NCI-H1048 (cell line): ENCODE measurements at places on chromosomes 5 and 9.

GRCh38 chr5:96629774-96630173 lies 32.4 kb upstream of the CAST start:
- no peak for DNase-seq

DNA sequence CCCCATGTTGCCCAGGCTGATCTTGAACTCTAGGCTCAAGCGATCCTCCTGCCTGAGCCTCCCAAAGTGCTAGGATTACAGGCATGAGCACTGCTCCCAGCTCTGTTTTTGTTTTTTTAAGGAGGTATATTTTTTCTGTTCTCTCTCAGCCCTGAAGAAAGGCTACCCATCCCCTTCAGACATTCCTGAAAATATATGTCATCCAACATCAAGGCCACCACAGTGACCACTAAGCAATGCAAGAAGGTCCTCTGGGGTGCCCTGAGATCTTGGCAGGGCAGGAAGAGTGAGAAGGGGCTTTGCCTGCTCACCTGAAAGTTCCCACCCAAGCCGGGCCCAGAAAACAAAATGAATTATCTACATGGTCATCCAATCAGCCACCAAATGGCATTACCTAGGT lies 47.8 kb upstream of the IL17B start:
- no peak for DNase-seq

GRCh38 chr9:109652112-109652511 lies 127.9 kb upstream of the PALM2AKAP2 start:
- DNase-seq, result no peak

GRCh38 chr9:110334871-110335270 lies 2.8 kb downstream of the TXNDC8 start:
- DNase-seq, result no peak

DNA sequence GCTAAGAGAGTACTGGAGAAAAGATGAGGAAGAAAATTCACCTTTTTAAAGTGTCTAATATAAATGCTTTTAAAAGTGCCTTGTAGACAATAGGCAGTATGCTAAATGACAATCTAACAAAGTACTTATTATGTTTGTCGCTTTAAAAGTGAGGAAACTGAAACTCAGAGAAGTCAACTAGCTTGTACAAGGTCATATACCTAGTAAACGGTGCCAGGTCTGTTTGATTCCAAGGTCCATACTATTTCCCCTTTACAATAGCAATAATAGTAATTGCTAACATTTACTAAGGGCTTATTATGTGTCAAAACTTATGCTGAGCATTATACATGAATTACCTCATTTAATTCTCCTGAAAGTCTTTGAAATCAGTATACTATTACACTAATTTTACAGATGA lies 328.6 kb upstream of the SLC24A2 start:
- DNase-seq, result no peak

GRCh38 chr5:88805151-88805784 lies 77.7 kb downstream of the MEF2C start:
- DNase-seq, result no peak

- no peak for DNase-seq
These were observed 13.4 kb upstream of the PCSK5 start for GRCh38 chr9:75876999-75877640.

GRCh38 chr5:1480217-1480616 lies 35.0 kb upstream of the SLC6A3 start:
- DNase-seq, result no peak
